Psoas muscle (tissue), 8 donors: ENCODE measurements at places on chromosomes 4 and X. TPM values are rescaled to one million over a fixed set of nuclear protein-coding genes. Genes with fewer than 3 reads are reported as not detected.

DUSP21 gene
- not detected for total RNA-seq

CSAG1 gene
- total RNA-seq = not detected

DYNLT3 gene
- 16.9 TPM for total RNA-seq

- peak overlapping the region; percentile 67 for H3K27ac ChIP-seq
- peak; percentile 57 for DNase-seq
- H3K4me3 ChIP-seq = no peak overlapping the region
- H3K36me3 ChIP-seq = no peaks in the 10 kb centered on the region
Measured at GRCh38 chrX:154730253-154730891, 20.5 kb downstream of the GAB3 start.

DNA sequence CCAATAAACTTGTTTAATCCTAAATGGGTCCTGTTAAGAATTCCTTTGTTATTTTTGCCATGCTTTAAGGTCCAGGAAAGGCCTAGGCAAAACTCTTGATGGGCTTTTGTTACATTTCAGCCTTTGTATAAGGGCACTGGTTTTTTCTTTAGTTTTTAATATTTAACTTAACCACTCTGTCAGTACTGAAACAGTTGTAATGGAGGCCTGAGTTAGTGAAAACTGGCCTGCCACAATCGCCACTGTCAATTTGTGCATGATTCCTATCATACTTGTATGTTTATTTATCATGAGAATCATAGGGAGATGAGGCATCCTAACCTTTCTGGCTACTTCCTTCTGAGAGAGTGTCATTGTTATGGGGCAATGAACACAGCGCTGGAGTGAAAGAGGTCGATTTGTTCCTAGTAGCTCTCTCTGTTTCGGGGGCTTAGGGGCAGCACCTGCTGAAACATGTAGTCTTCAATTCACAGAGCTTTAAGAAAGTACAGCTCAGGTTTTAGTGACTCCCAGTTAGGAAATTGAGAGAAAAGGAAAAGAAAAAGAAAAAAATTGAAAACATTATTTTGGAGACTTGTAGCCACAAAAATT, 393.8 kb upstream of the FSTL5 start:
- no peaks in the 10 kb centered on the region for H3K36me3 ChIP-seq
- DNase-seq = no peak
- H3K4me1 ChIP-seq = no peaks in the 10 kb centered on the region

DNA sequence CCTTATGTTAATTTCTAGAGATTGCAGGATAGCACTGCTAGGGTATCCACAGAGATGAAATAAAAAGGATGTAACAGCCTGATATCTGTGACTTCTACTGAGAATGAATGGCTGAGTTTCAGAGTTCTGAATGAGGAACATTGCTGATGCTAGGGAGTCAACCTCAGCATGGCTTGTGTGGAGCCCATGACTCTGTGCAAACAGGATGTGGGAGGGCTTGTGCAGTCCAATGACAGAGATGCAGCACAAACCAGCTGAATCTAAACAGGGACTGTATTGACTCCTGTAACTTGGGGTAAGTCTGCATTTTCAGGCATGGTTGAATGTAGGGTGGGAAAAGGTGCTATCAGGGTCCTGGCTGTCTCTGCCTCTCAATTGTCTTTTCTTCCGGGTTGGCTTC, 5.3 kb upstream of the RASL11B start:
- H3K36me3 ChIP-seq = no peaks in the 10 kb centered on the region
- H3K4me1 ChIP-seq = peaks cover 23% of the 10 kb centered on the region
- no peaks in the 10 kb centered on the region for H3K27me3 ChIP-seq
- H3K4me3 ChIP-seq = no peak overlapping the region
- no peak for DNase-seq

GRCh38 chr4:70901607-70901983, 574 bp upstream of the MOB1B start:
- DNase-seq = no peak
- H3K27me3 ChIP-seq = no peaks in the 10 kb centered on the region
- H3K4me1 ChIP-seq = peaks cover 4% of the 10 kb centered on the region
- H3K27ac ChIP-seq = peak overlapping the region; percentile 85

DNA sequence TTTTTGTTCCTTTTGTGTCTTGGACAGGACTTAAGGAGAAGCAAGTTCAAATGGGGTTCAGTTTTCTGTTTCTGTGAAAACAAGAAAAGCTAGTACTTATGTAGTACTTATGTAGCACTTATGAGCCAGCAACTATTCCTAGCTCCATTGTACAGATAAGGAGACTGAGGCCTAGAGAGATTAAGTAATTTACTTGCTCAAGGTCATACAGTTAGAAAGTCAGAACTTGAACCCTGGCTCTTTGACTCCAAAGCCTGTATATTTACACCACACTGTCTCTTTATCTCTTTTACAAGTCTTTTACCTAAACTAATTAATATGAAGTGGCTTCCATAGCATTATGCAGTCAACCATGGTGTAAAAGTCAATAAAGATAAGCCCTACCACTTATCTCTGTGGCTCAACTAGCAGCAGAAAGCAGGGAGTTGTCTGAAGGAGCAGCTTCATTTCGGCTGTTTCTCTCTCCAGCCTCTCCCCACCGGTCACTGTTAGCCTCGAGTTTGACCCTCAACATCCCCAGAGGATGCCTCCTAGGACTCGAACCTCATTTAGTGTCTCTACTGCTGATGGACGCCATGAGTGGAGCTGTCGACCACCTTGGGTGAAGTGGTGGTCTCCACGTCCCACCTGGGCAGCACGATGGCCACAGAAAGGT, 209.9 kb downstream of the SHROOM3 start:
- H3K4me3 ChIP-seq = no peak overlapping the region
- H3K36me3 ChIP-seq = no peaks in the 10 kb centered on the region
- H3K27ac ChIP-seq = no peak overlapping the region
- no peaks in the 10 kb centered on the region for H3K27me3 ChIP-seq
- H3K4me1 ChIP-seq = no peaks in the 10 kb centered on the region

DNA sequence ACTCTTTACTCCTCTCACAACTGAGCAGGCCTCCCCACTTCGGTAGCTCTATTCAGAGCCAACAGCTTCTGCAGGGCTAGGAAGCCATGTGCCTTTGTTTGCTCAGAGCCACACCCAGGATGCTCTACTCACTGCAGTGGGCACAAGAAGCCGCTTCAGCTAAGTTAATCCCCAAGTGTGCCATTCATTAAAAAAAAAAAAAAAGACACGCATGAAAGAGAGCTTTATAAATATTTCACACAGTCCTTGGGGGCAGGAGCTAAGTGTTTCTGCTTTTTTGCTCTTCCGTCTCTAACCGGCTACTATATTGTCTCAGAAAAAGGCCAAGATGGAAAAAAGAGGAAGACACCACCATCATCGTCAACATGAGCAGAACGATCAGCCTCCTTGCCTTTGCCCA, 8.1 kb downstream of the CRMP1 start:
- peaks cover 3% of the 10 kb centered on the region for H3K4me1 ChIP-seq
- no peaks in the 10 kb centered on the region for H3K36me3 ChIP-seq
- H3K27ac ChIP-seq = no peak overlapping the region
- DNase-seq = no peak
- peaks cover 43% of the 10 kb centered on the region for H3K27me3 ChIP-seq

- H3K27me3 ChIP-seq = no peaks in the 10 kb centered on the region
- no peak overlapping the region for H3K27ac ChIP-seq
- no peak overlapping the region for H3K4me3 ChIP-seq
- H3K36me3 ChIP-seq = no peaks in the 10 kb centered on the region
- H3K4me1 ChIP-seq = no peaks in the 10 kb centered on the region
- peak; percentile 19 for DNase-seq
Measured at GRCh38 chr4:3724319-3725231, 41.6 kb upstream of the ADRA2C start.

GRCh38 chr4:180518906-180519305, 1724.3 kb upstream of the TENM3 start:
- H3K27me3 ChIP-seq = no peaks in the 10 kb centered on the region
- no peaks in the 10 kb centered on the region for H3K4me1 ChIP-seq
- H3K4me3 ChIP-seq = no peak overlapping the region
- DNase-seq = no peak
- no peak overlapping the region for H3K27ac ChIP-seq

DNA sequence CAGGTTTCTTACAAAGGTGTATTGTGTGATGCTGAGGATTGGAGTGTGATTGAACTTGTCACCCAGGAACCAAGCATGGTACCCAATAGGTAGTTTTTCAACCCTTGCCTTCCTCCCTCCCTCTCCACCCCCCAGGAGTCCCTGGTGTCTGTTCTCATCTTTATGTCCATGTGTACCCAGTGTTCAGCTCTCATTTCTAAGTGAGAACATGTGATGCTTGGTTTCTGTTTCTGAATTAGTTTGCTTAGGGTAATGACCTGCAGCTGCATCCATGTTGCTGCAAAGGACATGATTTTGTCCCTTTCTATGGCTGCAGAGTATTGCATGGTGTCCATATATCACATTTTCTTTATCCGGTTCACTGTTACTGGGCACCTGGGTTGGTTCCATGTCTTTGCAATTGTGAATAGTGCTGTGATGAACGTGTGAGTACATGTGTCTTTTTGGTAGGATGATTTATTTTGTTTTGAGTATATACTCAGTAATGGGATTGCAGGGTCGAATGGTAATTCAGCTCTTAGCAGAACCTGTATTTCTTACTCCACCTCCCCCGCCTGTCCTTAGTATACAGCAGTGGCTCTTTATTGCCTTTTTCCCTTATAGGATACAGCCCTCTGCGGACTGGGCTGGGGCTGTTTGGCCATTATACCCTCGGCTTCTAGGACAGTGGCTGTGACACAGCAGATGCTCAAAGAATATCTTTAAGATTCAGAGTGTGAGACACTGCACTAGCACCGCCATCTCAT, 145.4 kb downstream of the PTTG2 start:
- DNase-seq = no peak
- no peaks in the 10 kb centered on the region for H3K4me1 ChIP-seq
- no peaks in the 10 kb centered on the region for H3K27me3 ChIP-seq

DNA sequence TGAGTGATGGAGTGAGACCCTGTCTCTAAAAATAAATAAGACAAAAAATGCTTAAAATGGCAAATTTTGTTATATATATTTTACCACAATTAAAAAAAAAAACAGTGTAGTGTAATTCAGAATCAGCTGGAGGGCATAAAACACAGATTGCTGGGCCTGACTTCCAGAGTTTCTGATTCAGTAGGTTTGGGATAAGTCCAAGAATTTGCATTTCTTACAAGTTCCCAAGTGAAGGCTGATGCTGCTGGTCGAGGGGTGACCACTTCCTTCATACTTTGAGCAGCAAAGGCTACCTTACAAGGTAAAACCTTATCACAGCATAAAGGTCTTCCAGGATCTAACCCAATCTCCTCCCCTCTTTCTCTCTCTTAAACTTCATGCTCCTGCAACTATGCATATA, 40.7 kb downstream of the KLHL8 start:
- H3K27me3 ChIP-seq = no peaks in the 10 kb centered on the region
- H3K4me1 ChIP-seq = no peaks in the 10 kb centered on the region

DNA sequence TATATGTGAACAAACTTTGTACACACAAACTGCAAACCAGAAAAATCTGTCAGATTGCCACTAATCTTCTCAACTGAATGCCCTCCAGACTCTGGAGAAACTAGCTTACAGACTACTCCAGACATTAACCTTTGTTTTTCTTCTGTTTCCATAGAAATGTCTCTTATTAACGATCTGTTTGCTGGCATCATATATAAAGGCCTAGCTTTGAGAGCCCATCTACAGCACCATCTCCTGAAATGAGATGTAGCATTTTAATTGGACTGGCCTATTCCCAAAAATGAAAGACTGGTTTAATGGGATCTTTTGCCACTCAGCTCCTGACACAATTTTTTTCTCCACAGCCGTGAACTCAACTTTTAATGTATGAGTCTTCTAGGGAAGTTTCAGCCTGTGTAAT, 266.0 kb upstream of the IL1RAPL1 start:
- H3K36me3 ChIP-seq = no peaks in the 10 kb centered on the region
- no peak overlapping the region for H3K4me3 ChIP-seq
- no peak overlapping the region for H3K27ac ChIP-seq
- H3K4me1 ChIP-seq = no peaks in the 10 kb centered on the region
- H3K27me3 ChIP-seq = no peaks in the 10 kb centered on the region

DNA sequence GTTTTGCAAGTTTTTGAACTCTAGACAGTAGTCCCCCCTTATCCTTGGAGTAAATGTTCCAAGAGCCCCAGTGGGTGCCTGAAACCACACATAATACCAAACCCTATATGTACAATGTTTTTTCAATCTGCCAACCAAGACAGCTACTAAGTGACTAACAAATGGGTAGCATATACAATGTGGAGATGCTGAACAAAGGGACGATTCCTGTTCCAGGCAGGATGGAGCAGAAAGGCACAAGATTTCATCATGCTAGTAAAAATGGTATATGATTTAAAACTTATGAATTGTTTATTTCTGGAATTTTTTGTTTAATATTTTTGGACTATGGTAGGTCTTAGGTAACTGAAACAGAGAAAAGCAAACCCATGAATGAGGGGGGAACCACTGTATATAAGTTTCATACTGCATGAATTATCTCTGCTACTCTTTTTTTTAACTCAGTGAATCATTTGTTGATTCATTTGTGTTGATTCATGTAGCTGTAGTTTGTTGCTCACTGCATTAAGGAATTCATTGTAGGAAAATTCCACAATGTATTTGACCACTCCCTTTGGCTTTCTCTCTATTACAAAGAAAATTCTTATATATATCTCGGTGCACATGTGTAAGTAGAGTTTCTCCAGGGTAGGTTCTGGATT, 21.9 kb upstream of the ANXA3 start:
- no peak for DNase-seq
- no peaks in the 10 kb centered on the region for H3K27me3 ChIP-seq
- H3K36me3 ChIP-seq = no peaks in the 10 kb centered on the region
- no peaks in the 10 kb centered on the region for H3K4me1 ChIP-seq
- H3K27ac ChIP-seq = no peak overlapping the region

- H3K4me3 ChIP-seq = no peak overlapping the region
- H3K36me3 ChIP-seq = peaks cover 4% of the 10 kb centered on the region
- no peak overlapping the region for H3K27ac ChIP-seq
Measured at GRCh38 chrX:153801669-153802068, 7.2 kb downstream of the SSR4 start.

- H3K27me3 ChIP-seq = no peaks in the 10 kb centered on the region
- H3K36me3 ChIP-seq = no peaks in the 10 kb centered on the region
- no peak for DNase-seq
- no peak overlapping the region for H3K4me3 ChIP-seq
- H3K4me1 ChIP-seq = peaks cover 6% of the 10 kb centered on the region
- no peak overlapping the region for H3K27ac ChIP-seq
Measured at GRCh38 chrX:7941390-7942042, 14.3 kb upstream of the PNPLA4 start.

GRCh38 chr4:182531555-182532162, 288.5 kb downstream of the TENM3 start:
- no peaks in the 10 kb centered on the region for H3K27me3 ChIP-seq
- peak overlapping the region; percentile 48 for H3K4me3 ChIP-seq

DNA sequence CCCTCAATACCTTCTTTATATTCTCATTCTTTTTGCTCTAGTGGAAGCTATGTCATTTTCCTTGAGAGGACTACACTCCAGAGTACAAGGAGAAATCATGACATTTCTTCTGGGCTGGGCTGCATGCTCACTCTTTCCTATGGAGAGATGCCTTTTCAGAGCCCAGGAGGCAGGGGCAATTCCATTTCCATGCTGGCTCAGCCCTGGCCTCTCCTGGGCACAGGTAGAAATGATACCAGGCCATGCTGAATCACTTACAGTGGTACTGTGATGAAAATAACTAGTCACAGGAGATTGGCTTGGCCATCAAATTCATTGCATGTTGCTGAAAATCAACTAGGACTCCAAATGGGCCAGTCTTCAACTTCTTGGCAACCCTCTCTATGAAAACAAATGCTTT, 34.0 kb upstream of the PPARGC1A start:
- DNase-seq = no peak
- H3K4me1 ChIP-seq = no peaks in the 10 kb centered on the region
- no peaks in the 10 kb centered on the region for H3K36me3 ChIP-seq
- H3K4me3 ChIP-seq = no peak overlapping the region
- H3K27me3 ChIP-seq = no peaks in the 10 kb centered on the region
